ENCODE measurements at places on chromosomes 3 and 15.
A peak's percentile ranks its signal among the peaks of the same experiment; 100 is the strongest.

DNA sequence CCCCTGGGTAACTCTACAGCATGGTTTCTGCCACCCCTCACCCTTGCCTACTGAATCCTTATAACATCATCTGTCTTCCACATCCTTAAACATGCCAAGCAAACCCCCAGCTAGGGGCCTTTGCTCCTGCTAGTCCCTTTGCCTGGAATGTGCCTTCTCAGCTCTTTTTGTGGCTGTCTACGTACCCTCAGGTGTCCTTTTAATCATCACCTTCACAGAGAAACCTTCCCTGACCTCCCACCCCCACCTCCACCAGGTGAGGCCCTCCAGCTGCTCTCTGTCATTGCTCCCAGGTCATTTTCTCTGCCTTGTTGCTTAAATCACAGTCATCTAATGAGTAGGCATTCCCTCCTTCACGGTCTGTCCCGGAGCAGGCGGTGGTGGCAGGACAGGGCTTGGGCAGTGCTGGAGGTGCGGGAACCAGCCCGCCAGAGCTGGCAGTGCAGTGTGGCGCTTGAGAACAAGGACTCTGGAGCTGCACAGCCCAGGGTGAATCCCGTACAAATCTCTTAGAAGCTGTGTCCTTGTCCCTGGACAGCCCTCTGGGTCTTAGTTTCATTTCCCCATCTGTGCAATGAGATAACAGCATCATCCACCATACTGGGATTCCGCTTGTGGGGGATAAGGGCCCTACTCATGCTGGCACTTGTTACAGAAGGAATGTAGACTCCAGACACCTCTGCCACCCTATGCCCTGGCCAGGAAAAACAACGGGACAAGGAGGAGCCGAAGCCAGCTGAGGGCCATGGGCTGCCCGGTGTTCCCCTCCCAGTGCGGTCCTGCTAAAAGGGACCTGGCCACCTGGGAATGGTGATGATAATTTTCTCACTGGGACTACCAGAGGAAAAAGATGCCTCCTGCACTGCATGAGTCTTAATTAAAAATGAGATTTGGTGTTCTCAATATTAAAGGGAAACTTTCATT lies 52.1 kb upstream of the IQSEC1 start:
- no peak for DNase-seq

DNA sequence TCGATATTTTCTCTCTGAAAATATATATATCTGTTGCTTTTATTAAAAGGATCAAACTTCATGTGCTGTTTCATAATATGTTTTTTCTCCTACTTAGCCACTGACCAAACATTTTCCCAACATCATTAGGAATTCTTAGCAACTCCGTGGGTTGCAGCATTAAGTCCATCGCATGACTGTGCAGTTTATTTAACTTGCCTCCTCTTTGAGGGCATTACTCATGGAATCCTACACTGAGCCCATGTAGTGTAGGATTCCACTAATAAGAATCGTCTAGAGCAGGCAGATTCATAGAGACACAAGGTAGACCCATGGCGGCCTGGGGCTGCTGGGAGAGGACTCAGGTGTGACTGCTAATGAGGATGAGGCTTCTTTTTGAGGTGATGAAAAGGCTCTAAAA lies 49.3 kb downstream of the CMTM6 start:
- DNase-seq: no peak

- no peak for DNase-seq
These were observed 100.6 kb upstream of the NPHP3 start for GRCh38 chr3:132822837-132823236.

- DNase-seq: no peak
These were observed 17.2 kb downstream of the SSUH2 start for GRCh38 chr3:8627201-8627940.

GRCh38 chr15:60819860-60820259 lies 340.9 kb upstream of the ICE2 start:
- no peak for DNase-seq

GRCh38 chr3:3200632-3201212 lies 21.2 kb upstream of the CRBN start:
- DNase-seq: peak; percentile 89

DNA sequence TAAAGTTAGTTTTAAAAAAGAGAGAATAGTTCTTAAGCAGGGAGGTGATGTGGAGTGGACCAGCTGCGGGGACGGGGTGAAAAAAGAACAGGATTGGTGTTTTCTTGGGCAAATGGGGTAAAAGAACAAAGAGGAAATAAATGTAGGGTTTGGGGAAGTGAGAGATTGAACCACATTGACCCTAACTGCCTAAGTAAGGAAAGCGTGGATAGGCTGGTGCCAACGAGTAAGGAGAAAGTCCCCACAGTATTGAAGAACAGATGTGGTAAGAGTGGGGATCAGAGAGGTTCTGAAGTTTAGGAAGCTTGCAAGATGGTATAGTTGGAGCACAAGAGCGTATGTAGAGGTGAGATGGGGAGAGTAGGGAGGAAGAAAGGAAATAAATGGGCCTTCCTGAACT lies 17.0 kb downstream of the IREB2 start:
- DNase-seq: no peak

Data from umbilical cord (tissue), 2 donors.